ENCODE measurements at places on chromosomes 5 and 9.

GRCh38 chr5:142481410-142481809 lies 156.6 kb upstream of the SPRY4 start:
- no peak for DNase-seq

DNA sequence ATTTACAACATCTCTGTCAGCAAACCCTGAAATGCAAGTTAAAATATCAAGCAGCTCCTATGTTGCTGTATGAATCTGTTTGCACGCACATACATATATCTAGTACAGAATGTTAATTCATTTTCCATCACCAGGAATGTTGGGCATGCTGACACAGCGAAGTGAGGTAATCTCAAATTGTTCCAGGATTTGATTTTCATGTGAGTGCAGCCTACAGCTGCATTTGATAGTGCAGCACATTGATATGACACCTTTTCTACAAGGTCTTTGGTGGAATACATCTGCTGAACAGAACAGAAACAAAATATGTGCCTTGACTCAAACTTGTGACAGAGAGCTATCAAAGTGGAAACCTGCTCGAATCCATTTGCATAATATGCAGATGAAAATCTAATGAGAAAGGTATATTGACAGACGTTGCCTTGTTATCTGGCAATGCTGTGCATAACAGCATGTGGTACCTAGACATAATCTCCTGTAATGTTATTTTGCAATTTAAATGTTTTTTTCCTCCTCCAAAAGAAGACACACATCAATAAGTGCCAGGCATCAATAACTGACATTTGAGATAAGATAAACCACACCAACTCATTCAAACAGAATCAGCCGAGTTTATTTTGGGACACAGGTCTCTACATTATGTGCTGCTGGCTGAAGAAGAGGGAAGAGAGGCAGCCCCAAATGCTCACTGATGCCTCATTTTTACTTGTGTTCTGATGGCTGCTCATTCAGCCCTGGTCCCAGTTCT lies 512.2 kb downstream of the ZNF608 start:
- DNase-seq: no peak

GRCh38 chr9:32706004-32706724 lies 70.7 kb upstream of the TAF1L start:
- no peak for DNase-seq

DNA sequence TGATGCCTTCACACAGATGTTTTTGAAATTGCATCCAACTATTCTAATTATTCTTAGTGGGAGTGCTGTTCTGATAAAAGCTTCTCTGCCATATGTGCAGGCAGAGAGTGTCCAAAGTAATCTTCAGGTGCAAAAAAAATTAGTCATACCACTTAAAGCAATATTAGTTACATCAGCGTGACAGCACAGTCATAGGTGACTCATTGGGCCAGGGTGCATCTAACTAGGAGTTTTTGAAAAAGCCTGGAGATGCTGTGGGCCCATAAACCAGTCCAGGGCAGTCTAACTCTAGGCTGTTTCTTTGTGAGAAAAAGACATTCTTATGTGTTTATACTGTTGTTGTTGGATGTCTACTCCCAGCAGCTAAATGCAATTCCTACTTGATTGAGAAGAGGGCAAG lies 33.0 kb upstream of the C6 start:
- no peak for DNase-seq

- no peak for DNase-seq
These were observed 946.0 kb downstream of the NR2F1-AS1 start for GRCh38 chr5:92635001-92635461.

DNA sequence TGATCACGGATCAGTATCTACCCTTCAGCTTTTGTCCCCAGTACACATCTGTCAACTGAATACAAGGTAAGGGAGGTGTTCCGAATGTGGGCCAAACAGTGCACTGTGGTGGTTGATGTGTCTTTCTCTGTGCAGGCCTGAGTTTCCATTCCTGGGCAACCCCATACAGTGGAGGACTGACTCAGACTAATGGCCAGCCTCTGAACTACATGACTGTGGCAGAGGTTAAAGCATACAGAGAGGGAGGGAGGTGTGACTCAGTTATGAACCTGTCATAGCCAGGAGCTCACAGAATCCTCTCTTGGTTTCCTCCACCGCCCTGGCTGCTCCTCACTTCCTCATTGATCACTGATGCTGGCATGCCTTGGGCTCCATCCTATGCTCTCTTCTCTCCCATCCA lies 136.4 kb upstream of the TAS2R1 start:
- DNase-seq: no peak

DNA sequence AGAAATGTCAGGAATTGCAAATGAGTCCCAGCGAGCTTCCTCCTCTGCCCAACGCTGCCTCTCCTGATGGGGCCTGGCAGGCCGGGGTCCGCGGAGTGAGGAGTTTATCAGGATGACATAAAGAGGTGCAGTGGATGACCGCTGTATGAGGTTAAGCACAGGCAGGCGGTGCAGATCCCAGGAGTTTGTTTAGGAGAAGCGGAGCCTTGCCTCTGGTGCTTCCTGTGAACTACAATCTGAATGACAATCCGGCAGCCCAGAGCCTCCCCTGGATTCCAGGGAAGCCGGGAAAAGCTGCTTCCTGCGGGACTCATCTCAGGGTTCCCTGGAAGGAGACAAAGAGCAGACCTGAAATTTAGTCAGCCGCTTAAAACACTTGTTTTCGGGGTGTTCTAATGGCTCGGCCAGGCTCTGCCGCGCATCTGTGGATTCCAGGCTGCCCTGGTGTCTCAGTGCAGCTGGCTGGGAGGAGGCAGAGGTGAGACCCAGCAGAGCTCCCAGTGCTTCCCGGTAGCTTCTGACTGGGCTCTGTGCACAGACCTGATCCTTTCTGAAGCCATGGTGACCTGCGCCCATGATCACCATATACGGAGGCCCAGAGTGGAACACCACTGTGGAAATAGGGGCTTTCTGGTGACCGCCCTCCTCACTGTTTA lies 69.8 kb upstream of the IRX4 start:
- no peak for DNase-seq

GRCh38 chr9:29875547-29875946 lies 2302.3 kb upstream of the C9orf72 start:
- no peak for DNase-seq

DNA sequence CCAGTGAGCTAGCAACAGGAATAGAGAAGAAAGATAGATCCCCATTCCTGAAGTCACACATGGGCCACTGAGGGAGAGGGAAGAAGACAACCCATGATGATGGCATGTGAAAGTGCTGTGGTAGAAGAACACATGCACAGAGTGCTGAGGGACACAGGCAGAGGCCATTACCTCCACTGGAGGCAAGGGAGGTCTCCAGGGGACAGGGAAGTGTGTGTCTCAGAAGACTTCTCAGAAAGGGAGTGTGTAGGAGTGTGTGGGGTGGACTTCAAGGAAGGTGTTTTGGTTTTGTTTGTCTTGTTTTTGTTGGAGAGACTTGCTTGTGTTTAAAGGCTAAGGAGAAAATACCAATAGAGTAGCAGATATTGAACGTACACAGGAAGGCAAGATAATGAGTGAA lies 77.0 kb upstream of the SMARCA2 start:
- no peak for DNase-seq

GRCh38 chr5:124519396-124519795 lies 227.0 kb downstream of the ZNF608 start:
- no peak for DNase-seq

DNA sequence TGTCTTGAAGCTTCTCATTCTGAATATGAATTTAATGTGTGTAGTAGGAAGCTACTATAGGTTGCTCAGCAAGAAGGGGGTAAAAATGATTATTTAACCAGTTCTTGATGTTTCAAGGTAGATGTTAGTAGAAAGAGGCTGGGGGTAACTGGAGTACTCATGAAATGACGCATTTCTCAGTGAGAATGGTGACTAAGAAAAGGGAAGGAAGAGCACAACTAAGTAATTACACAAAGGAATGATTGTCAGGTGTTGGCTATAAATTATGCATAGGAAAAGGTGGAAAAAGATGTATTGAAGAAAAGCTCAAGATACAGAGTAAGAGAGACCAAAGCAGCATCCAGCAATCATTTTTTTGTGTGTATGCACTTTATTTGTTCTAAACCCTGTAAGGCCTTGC lies 1.4 kb upstream of the PSIP1 start:
- DNase-seq: no peak

- DNase-seq: no peak
These were observed 82.8 kb downstream of the GTF3C4 start for GRCh38 chr9:132752877-132753592.

GRCh38 chr9:108475813-108476212 lies 380.0 kb downstream of the ACTL7B start:
- no peak for DNase-seq

- no peak for DNase-seq
These were observed 1.0 kb downstream of the SMIM3 start for GRCh38 chr5:150779397-150780186.

- no peak for DNase-seq
These were observed 13.1 kb upstream of the CEMIP2 start for GRCh38 chr9:71781391-71781790.

- DNase-seq: no peak
These were observed 75.2 kb downstream of the LMNB1 start for GRCh38 chr5:126852091-126852571.

GRCh38 chr5:93790401-93790800 lies 49.0 kb upstream of the POU5F2 start:
- DNase-seq: no peak

DNA sequence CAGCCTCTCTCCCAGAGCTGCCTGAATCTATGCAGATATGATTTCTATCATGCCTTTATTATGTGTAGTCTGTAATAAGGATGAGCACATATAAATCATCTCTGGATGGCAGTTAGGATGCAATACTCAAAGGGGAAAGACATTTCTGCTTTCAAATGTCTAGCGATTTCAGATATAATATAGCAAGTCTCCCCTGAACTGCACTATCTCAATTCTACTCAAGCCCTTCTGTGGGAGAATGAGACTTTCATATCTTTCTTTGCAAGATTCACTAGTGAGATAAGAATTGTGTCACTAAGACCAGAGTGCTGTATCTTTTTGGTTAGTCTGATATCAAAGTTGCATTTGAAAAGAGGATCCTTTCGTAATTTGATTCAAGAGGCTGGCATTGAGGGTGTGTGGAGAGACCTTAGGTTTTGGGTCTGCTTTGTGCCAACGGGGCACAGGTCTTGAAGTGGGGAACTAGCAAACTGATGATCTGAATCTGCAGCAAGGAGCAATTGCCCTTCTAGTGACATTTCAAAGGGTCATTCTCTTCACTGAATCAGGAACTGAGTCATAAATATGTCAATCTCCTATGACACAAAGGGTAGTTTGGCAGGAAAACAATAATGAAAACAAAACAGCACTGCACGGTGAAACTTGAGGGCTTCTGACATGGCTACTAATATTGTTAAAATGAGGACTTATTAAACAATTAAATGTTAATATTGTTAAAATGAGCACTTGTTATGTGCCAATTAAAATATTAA lies 305.5 kb upstream of the CLINT1 start:
- DNase-seq: no peak

- no peak for DNase-seq
These were observed 66.8 kb upstream of the CEP78 start for GRCh38 chr9:78169125-78169524.

DNA sequence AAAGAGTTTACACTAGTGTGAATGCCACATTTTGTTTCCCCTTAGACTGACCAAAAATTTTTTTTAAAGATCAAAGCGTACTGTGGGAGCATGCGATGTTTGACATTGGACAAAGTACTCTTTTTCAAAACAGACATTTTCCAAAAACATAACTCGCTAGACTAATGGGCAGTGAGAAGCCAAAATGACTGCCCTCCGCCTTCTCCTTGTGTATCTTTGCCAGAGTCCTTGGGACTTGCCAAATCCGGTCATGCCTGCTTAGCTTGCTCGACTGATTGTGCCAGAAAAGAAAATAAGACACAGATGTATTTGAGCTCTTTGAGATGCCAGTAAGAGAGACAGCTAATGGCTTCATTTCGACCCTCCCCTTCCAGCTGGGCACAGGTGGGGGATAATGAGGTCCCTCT lies 157.5 kb downstream of the MAPKAP1 start:
- DNase-seq: no peak

- no peak for DNase-seq
These were observed 267.5 kb downstream of the ZSWIM6 start for GRCh38 chr5:61599370-61600122.

DNA sequence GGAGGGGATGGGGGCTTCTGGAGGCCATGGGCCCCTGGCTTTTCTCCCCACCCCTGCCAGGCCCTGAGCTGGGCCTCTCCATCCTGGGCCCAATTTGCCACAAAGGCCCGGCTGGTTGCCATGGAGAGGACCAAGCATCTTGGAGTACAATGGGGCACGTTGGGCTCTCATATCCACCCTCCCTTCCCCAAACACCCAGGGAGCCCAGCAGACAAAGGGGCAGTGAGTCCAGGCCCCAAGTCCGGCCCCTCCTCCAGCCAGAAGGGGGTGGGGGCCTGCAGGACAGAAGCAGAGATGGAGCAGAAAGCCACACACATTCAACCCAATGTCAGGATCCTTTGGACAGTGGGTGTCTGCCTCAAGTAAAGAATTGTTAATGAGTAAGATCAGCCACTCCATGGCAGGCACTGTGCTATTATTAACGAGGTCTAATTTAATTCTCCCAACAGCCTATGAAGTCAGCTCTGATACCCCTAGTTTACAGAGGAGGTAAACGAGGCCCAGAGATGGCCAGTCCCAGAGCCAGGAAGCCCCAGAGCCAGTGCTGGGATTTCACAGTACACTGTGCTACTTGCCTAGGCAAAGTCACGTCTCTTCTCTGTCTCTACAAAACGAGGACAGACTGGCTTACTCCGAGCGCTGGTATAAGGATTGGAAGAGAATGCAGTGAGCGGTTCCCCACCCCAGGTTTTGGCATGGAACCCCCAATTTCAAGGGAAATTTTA lies 2.3 kb downstream of the CRB2 start:
- DNase-seq: no peak

DNA sequence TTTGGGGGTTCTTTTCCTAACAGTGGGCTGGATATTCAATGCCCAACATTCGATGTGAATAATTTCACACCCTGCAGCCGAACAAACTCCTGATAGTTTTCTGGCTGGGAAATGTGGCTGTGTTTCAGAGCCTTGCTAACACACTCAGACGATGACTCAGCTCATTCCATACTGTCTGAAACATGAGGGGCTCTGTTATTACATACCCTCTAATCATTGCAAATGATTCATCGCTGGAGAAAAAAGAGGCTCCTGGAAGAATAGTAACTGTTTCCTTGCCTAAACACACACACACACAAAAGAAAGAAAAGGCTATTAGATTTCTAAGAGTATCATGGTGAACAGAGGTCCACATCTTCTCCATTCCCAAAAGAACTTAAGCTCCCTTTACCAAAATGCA lies 75.8 kb downstream of the OXCT1 start:
- DNase-seq: no peak

DNA sequence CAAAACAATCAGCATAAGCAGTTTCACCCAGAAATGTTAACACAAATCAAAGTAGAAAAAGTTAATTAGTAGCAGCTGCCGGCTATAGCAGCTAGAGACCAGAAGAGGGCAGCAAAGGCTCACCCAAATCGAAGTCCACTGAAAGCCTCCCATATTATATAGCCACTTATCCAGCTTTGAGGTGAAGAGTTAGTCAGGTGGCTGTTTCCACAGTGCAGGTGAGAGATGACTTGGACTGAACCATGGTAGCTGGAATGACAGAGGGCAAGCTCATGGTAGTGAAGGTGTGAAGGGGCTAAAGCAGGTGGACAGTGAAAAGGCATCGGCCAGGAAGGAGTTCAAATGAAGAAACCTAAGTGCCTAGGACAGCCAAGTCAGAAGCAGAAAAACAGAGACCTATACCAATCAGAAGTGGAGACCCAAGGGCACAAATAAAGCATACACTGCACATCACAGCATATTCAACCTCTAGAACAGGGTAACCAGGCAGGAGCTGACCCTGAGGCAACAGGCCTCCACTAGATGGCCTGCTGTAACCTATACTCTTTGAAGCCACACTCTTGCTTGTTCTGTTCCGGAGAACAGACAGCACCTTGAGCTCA lies 7.2 kb upstream of the RNF38 start:
- peak; percentile 35 for DNase-seq

- DNase-seq: no peak
These were observed 281.7 kb upstream of the EFNA5 start for GRCh38 chr5:107952450-107952849.
